ENCODE measurements at places on chromosomes 6 and 20.

- DNase-seq = no peak
Observed at GRCh38 chr20:14127514-14128223, 132.4 kb downstream of the MACROD2 start.

DNA sequence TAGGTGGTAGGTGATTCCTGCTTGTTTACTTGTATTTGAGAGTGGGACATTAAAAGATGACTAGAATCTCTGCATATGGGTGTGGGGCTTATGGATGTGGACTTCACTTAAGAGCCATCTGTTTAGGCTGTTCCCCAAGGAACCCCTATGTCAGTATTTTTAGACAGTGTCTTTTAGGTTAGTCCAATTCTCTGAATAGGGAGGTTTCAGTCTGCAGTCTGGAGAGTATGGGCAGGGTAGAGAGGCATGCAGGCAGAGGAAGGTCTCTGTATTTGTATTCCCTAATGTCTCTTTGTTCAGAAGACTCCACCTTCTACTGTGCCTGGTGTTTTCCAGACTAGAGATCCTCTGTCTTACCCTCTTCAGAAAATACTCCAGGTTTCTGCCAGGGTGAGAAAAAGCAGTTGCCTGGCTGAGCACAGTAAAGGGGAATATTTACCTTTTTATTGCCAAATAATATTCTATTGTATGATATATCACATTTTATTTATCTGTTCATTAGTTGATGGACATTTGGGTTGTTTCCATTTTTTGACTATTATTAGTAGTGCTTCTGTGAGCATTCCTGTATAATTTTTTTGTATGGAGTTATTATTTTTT lies 19.1 kb downstream of the SLX4IP start:
- no peak for DNase-seq

- DNase-seq = no peak
Observed at GRCh38 chr6:6315660-6316059, 4.8 kb downstream of the F13A1 start.

DNA sequence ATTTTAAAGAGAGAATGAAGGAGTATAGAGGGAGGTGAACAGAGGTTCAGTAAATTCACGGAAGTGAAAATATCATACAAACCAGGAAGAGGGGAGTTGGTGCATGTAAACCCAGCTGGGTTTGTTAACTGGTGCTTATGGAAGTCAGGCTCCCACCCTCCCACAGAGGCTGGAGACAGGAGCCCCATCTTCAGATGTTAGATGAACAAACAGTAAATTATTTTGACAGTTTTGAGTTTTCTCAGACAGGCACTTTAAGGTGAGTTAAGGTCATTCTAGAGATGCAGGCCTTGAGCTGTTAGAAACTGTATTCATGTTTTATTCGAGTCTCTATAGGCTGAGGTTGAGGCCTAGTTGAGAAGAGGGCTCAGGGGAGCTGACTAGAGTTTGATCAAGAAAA lies 41.8 kb upstream of the FUCA2 start:
- DNase-seq = no peak

- DNase-seq = no peak
Observed at GRCh38 chr6:6546318-6547109, 42.0 kb upstream of the LY86 start.

GRCh38 chr6:108650325-108650724 lies 89.6 kb downstream of the FOXO3 start:
- no peak for DNase-seq

DNA sequence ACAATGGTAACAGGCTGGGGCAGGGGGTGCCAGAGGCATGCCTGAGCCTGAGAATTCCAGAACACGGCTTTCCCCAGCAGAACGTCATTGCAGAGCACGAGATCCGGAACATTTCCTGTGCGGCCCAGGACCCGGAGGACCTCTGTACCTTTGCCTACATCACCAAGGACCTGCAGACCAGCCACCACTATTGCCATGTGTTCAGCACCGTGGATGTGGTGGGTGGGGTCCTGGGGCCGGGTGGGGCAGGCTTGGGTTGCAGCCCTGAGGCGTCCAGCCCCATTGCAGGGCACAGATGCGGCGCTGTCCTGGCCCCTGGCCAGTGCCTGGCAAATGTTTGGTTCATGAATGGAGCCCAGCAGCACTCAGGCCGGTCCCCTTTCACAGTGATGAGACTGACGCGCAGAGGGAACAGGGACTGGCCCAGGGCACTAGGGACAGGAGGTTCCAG lies 57.1 kb downstream of the TCP11 start:
- no peak for DNase-seq

DNA sequence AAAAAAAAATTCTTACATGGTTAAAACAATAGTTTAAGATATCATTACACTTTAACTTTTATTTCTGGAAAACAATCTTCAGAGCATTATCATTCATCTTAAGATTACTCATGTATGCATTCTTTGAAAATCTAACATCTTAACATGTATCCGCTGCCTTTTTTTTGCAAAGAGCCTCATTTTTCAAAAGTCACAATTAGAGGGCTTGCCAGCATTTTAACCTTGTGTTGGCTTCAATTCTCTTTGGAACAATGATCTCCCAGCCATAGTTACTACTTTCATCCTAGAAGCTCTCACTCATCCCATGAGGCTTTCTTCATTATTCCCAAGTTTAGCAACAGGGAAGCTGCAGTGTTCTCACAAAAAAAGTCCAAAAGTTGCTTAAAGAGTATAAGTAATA lies 330.8 kb downstream of the BCKDHB start:
- peak; percentile 64 for DNase-seq

GRCh38 chr20:61082720-61083119 lies 169.3 kb upstream of the CDH4 start:
- DNase-seq = no peak

DNA sequence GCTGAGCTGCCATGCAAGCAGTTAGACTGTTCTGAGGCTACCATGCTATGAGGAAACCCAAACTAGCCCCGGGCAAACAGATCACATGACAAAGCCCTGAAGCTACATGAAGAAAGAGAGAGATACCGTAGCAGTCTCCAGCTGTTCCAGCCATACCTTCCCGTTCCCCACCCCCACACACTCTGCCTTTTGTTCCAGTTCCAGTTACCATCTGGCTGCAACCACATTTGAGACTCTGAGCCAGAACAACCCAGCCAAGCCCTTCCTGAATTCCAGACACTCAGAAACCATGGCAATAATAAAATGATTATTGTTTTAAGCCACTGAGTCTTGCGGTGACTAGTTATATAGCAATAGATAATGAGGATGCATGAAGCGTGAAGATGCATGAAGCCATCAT lies 28.3 kb downstream of the RIN2 start:
- peak; percentile 86 for DNase-seq

GRCh38 chr6:40957616-40958492 lies 81.2 kb downstream of the UNC5CL start:
- DNase-seq = peak; percentile 84

GRCh38 chr6:8943073-8943472 lies 507.7 kb upstream of the SLC35B3 start:
- DNase-seq = no peak

GRCh38 chr6:42333612-42334011 lies 116.0 kb upstream of the MRPS10 start:
- DNase-seq = no peak

- DNase-seq = peak; percentile 17
Observed at GRCh38 chr6:122839472-122839871, 50.4 kb downstream of the SMPDL3A start.

- DNase-seq = no peak
Observed at GRCh38 chr6:32974016-32974333, 5.6 kb downstream of the BRD2 start.

GRCh38 chr20:20009784-20010253 lies 7.3 kb upstream of the NAA20 start:
- no peak for DNase-seq

DNA sequence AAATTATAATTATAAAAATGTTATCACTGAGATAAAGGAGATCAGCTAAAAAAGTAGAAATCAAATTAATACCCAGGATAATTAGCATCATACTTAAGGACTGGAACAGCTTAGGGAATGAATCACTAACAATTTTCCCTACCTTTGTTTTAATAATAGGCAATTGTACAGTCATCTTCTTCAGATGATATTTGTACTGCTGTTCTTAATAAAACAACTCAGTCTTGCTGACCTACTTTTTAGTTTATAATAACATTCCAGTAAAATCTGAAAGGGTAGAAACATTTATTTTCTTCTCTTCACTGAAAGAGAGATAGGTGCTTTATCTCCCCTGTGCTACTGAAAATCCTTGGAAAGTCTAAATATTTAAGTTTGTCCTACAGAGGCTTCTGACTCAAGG lies 271.2 kb upstream of the THEMIS start:
- no peak for DNase-seq

DNA sequence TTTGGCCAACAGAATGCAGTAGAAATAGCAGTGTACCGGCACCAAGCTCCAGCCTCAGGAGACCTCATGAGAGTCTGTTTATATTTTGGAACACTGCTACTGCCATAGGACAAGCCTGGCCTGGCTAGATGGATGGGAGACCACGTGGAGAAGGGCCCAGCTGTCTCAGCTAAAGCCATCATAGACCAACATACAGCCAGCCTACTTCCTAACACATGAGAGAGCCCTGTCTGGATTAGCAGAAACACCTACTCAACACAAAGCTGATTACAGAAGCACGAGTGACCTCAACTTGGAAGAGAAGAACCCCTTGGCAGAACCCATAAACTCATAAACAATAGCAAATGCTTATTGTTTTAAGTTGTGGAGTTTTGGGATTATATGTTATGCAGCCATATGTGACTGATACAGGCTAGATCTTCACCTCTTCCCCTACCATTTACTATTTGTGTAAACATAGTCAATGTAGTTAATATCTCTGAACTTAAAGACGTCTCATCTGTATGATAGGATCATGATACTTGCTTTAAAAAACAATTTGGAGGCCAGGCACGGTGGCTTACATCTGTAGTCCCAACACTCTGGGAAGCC lies 199.4 kb upstream of the ZNF217 start:
- no peak for DNase-seq

DNA sequence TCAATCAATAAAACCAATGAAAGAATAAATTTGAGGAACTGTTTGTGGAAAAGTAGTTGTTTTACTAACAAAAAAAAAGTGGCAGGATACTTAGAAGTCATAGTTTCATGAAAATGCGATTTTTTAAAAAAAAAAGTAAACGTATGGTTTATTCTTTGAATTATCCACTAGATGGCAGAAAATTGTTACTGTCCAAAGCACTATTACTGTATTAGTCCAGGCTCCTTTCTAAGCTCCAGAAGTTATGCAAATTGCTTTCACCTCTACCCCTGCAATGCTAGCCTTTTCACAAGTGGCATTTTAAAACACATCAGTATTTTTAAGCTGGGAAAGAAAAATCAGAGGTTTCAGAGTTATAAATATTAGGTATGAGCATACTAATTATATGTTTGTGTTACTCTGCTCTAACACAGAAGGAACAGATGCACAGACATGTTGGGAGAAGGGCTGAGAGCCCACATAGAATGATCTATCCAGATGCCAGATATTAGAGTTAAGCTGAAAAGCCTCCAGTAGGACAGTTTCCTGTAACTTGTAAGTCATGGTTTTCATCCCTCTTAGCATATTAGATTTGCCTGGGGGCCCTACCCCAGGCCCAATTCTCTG lies 63.9 kb downstream of the FHL5 start:
- DNase-seq = peak; percentile 6

- no peak for DNase-seq
Observed at GRCh38 chr6:145277358-145278086, 457.8 kb downstream of the EPM2A start.

GRCh38 chr6:131135244-131136020 lies at the start of gene AKAP7:
Gene AKAP7 (plus strand): TSS chr6:131135467. CDS start chr6:131135764, 297 bp downstream.
- DNase-seq = no peak

DNA sequence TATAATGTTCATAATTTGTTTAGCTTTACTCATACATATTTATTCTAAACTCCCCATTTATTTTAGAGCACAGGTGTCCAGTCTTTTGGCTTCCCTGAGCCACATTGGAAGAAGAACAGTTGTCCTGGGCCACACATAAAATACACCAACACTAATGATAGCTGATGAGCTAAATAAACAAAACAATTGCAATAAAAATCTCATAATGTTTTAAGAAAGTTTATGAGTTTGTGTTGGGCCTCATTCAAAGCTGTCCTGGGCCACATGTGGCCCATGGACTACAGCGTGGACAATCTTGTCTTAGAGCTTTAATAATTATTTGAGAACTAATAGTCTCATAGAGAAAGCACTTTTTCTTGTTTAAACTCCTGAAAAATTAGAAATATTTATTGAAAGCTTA lies 131.3 kb downstream of the MYO6 start:
- DNase-seq = no peak

DNA sequence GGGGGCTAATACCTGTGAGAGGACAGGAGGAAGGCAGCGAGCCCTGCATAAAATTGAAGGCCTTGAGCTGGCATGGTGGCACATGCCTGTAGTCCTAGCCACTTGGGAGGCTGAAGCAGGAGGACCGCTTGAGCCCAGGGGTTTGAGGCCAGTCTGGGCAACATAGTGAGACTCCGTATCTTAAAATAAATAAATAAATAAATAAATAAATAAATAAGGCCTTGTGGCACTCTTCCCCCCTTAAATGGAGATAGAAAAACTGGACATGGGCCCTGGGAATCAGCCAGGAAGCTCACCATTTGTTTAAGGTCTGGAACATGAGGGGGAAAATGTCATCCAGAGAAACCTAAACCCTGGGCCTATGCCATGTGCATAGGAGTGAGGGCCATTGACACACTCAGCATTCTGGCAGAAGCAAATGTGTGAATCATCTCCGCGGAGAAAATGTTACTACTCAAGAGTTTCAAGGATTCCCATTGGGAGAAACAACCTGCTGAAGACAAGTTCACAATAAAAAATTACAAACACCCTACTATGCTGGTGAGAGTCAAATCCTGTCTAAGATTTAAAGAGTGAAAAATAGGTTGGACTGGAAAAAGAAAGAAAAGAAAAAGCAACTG lies 51.9 kb upstream of the UBR2 start:
- no peak for DNase-seq

DNA sequence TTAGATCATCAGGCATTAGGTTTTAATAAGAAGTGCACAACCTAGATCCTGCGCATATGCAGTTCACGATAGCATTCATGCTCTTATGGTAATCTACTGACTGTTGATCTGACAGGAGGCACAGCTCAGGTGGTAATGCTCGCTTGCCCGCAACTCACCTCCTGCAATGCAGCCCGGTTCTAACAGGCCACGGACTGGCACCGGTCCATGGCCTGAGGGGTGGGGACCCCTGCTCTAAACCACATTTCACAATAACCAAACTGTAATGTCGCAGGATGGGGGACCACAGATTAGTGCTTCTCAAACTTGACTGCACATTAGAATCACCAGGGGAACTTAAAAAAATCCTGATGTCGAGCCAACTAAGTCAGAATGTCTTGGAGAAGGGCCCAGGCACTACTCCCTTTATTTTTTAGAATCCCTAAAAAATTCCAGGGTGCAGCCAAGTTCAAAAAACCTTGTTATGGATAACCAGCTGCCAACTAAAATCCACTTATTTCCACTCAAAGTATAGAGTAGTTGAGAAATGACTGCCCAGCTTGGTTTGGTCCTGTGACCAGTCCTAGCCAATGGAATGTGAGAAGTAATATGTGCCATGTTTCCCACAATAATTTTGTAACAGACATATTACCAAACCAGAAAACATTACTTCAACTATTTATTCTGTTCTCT lies 3.1 kb downstream of the SHPRH start:
- DNase-seq = no peak

- DNase-seq = no peak
Observed at GRCh38 chr6:7425808-7426190, 36.2 kb downstream of the RIOK1 start.

- DNase-seq = no peak
Observed at GRCh38 chr6:21590346-21590745, 3.2 kb upstream of the SOX4 start.
